ENCODE measurements at places on chromosomes 1 and 21.

GRCh38 chr21:34857122-34857713, 188.4 kb downstream of the CLIC6 start:
- no peak for DNase-seq

DNA sequence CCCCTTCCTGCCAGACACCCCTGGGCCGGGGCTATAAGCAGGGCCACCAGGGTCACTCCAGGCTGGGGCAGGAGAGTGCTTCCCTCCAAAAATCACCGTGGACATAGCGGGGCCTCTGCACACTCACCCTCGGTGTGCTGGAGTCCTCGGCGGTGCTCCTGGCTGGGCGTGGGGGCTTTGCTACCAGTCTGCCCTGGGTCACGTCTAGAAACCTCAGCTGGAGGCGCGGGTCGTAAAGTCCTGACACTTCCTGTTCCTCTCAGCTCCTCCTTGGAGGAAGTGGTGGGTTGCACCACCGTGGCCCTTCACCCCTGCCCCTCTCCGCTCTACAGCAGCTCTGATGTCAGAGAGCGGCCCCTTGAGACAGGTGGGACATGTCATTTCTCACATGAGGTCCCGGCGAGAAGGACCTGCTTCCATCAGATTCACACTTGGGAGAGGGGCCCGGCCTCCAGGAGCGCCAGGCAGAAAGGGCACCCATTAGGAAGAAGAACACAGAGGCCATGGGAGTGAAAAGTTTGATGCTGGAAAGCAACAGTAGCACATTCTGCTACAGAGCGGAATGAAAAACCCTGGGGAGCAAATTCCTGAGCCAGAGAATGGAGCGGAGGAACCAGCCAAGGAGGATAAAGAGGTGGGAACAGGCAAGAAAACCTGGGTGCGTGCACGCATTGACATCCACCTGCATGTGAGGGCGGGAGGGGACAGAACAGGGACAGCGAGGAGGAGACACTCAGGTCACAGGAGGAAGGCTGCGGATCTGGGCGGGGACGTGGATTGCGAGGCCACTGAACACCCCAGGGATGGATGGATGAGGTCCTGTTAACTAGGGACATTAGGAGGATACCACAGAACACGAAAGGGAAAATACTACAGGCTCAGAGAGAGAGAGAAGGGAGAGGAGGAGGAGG, at the start of gene ITGB2:
Gene ITGB2 (minus strand): TSS at position 206 of the 911 bp plus-strand sequence. CDS start 10,117 bp downstream, outside the sequence.
- peak; percentile 51 for DNase-seq

DNA sequence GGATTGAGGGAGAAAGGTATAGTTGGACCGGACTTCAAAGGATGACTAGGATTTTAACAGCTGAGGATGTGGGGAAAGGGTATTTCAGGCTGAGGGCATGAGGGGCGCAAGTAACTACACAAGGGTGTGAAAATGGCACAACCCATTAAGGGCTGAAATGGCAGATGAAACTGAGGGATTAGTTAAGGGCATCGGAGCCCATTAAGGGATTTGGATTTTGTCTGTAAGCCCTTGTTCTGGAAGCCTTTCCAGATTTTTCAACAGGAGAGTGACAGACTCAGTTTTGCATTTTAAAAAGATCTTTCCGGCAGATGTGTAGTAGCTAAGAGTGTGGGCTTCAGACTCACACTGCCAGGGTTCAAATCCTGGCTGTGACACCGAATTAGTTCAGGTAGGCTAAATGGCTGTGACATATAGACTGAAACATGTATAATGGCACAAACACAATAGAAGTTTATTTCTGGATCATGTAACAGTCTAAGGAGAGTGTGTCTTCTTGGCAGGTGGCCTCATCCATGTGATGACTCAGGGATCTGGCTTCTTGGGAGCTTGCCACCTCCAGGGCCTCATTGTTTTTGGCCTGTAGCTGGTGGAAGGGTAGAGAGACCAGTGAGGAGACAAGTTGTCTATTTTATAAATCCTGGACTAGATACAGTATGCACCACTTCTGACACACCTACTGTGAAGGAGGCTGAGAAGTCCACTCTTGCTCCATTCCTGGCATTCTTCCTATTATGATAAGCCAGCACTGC, 49.6 kb downstream of the UBE2T start:
- peak; percentile 80 for DNase-seq

- DNase-seq, result no peak
These were observed 169.9 kb downstream of the KCNT2 start for GRCh38 chr1:196438329-196438728.

DNA sequence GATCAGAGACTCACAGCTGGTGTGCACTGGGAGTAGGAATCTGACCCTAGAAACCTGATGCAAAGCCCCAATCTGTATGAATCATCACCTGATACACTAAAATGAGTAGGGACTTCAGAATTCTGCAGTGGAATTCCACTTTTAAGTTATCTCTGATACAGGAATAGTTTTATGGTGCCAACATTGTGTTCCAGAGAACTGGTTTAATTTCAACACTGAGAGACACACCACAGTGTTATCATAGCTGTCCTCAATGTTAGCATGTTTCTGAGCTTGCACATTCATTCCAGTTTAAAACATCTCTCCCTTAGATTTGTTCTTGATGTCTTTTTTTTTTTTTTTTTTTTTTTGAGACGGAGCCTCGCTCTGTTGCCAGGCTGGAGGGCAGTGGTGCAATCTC, 7.1 kb downstream of the UTS2 start:
- no peak for DNase-seq

DNA sequence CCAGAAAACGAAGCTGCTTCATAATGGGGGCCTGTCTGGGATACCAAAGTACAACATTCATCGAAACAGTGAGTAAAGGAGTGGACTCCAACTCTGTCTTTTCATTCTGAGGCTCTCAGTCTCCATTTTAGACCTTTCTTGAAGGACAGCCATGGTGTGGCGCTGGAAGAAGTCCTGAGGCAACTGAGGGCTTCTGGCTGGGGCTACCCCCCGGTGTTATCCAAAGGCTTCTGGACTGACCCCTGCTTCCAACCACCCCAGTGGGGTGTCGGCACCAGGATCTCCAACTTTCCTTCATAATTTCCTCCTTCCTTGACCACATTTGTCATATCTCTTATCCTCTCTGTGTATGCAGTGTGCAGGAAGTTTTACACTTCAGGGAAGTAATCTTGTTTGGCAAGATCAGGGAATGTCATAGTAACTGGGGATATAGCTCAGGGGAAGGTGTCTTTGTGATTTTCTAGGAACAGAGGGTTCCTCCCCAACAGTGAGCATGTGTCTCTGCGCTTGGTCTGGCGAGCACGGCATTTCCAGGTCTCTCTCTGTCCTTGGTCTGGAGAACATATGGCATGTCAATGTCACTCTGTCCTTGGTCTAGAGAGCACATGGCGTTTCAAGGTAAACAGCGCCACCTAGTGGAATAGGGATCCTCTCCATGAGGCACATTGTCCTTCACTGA, 19.4 kb upstream of the BSDC1 start:
- DNase-seq, result peak; percentile 37

- no peak for DNase-seq
These were observed 103.8 kb downstream of the SPATA17 start for GRCh38 chr1:217734973-217735372.

DNA sequence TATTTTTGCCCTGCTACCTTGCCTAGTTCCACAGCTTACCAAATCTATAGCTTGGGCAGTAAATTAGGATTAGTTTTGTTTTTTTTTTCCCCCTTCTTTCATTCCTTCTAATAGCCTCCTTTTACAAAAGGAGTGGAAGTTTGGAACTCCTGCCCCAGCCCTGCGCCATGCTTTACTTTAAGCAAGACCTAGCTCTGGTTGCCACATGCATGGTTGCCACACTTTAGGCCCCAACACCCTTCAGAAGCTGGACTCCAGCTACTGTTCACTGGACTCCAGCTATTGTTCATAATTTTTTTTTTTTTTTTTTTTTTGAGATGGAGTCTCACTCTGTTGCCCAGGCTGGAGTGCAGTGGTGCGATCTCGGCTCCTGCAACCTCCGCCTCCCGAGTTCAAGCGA, 115.8 kb downstream of the NR5A2 start:
- DNase-seq, result no peak

GRCh38 chr1:53893999-53894636, at the start of gene DIO1:
TSS of gene DIO1 (plus strand) at chr1:53894187. CDS start at chr1:53894211, 24 bp downstream.
- no peak for DNase-seq

DNA sequence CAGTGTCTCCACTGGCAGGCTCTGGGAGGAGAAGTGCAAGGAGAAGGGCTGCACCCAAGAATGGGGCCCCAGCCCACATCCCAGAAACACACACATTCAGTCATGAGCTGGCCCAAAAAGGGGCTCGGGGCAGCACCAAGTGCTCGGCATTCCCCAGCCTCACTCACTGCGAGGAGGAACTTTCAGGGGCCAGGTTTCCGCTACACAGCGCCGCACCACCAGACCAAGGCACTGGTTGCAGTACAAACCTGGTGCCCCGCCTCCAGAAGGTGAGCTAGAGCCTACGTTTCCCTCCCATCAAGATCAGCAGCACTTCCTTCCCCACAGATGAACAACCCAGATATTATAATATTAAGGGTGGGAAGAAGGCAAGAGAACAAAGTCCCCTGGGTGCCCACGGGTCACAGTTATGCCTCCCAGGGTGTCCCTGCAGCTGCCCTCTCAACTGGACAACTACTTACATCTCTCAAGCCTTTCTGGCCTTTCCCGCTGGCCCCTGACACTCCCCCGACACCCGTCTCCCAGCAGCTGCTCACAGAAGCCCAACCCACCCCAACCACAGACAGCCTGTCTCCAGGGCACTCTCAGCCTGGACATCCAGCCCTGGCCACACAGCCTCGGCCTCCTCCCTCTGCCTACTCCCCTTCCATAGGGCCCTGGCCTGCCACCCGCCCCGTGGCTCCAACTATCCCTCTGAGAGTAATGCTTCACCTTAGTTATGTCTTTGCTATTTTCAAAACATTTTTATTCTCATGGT, 3.8 kb downstream of the PBXIP1 start:
- DNase-seq, result no peak

DNA sequence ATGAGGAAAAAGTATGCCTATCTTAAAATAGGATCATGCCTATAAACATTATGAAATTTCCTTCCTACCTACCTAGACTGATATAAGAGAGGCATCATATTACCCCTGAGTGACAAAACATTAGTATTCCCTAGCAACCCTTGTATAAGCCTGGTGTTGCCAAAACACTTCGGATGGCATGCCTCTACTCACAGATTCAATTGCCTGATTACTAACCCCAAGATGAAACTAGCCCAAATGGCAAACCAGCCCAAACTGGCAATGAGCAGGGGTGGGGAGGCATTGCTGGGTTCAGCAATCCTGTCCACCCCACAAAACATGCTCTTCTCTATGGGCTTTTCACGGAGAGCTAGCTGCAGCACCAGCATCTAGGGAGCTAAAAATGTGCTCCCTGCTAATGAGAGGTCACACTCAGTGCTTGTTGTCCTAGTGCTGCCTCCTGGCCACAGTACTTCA, 13.9 kb downstream of the PALMD start:
- no peak for DNase-seq
